ENCODE measurements at places on chromosomes 5 and 9. TPM values are rescaled to one million over a fixed set of nuclear protein-coding genes. Genes with fewer than 3 reads are reported as not detected.

HAVCR2 gene
- 2.1 TPM for total RNA-seq

IFNK gene
- not detected for total RNA-seq

CDH10 gene
- total RNA-seq: not detected

SHOC1 gene
- total RNA-seq: 0.56 TPM

ELOVL7 gene
- total RNA-seq: 16.6 TPM

ZBTB34 gene
- 10.8 TPM for total RNA-seq

KIF24 gene
- 0.68 TPM for total RNA-seq

GABRG2 gene
- not detected for total RNA-seq

RGS7BP gene
- 1.4 TPM for total RNA-seq

ZSWIM6 gene
- total RNA-seq: 7.8 TPM

ALAD gene
- total RNA-seq: 66.6 TPM

TRPM3 gene
- total RNA-seq: 1.3 TPM

PPP2R2B gene
- total RNA-seq: 1.2 TPM

DOCK8 gene
- 13.3 TPM for total RNA-seq

CDKN2AIPNL gene
- 21.4 TPM for total RNA-seq

MARCOL gene
- not detected for total RNA-seq

LNPEP gene
- total RNA-seq: 61.7 TPM

CSF2 gene
- total RNA-seq: not detected

GLRA1 gene
- total RNA-seq: not detected

GARIN3 gene
- total RNA-seq: not detected

SLIT3 gene
- total RNA-seq: 30.8 TPM

NUDT12 gene
- total RNA-seq: 11.1 TPM

TMEM215 gene
- total RNA-seq: not detected

PSIP1 gene
- 13.0 TPM for total RNA-seq

PALM2AKAP2 gene
- total RNA-seq: 0.30 TPM

SPINK1 gene
- total RNA-seq: 64.5 TPM

CA9 gene
- total RNA-seq: 2.1 TPM

C9 gene
- total RNA-seq: 5.6 TPM

PROB1 gene
- total RNA-seq: 0.30 TPM

GRM6 gene
- not detected for total RNA-seq

MUSK gene
- 0.45 TPM for total RNA-seq

IFNB1 gene
- total RNA-seq: not detected

MOB3B gene
- total RNA-seq: 12.8 TPM

SOHLH1 gene
- not detected for total RNA-seq

KIF4B gene
- total RNA-seq: not detected

SPINK7 gene
- 86.5 TPM for total RNA-seq

NPDC1 gene
- total RNA-seq: 34.4 TPM

PPP6C gene
- 36.8 TPM for total RNA-seq

KCTD16 gene
- total RNA-seq: 0.03 TPM

PDE6A gene
- 1.1 TPM for total RNA-seq

INSL6 gene
- not detected for total RNA-seq

PKD2L2 gene
- not detected for total RNA-seq

ZNF300 gene
- total RNA-seq: 4.0 TPM

CNTNAP3 gene
- total RNA-seq: 21.0 TPM

DRD1 gene
- 0.42 TPM for total RNA-seq

GFM2 gene
- total RNA-seq: 24.7 TPM

PCDH1 gene
- total RNA-seq: 83.3 TPM

PCDHB3 gene
- total RNA-seq: 2.2 TPM

FAM151B gene
- total RNA-seq: 2.4 TPM

CCDC192 gene
- 3.1 TPM for total RNA-seq

VCAN gene
- 24.0 TPM for total RNA-seq
